Right renal cortex interstitium (tissue), 3 donors: ENCODE measurements at places on chromosomes 12 and 14.

DNA sequence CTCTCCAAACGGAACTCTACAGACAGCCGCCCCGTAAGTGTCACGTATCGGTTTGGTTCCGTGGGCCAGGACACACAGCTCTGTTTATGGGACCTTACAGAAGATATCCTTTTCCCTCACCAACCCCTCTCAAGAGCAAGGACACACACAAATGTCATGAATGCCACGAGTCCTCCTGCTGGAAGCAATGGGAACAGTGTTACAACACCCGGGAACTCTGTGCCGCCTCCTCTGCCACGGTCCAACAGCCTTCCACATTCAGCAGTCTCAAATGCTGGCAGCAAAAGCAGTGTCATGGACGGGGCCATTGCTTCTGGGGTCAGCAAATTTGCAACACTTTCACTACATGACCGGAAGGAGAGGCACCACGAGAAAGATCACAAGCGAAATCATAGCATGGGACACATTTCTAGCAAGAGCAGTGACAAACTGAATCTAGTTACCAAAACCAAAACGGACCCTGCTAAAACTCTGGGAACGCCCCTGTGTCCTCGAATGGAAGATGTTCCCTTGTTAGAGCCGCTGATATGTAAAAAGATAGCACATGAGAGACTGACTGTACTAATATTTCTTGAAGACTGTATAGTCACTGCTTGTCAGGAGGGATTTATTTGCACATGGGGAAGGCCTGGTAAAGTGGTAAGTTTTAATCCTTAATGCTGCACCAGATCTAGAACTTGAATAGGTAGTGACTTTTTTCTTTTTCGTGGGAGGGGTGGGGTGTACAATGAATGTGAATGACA, 69.7 kb downstream of the WDR20 start:
- no peak for DNase-seq

GRCh38 chr12:132285991-132286681, 43.3 kb downstream of the GALNT9 start:
- DNase-seq, result peak; percentile 83

- DNase-seq, result no peak
These were observed 21.8 kb downstream of the WNK1 start for GRCh38 chr12:774051-774614.

- DNase-seq, result no peak
These were observed 172.8 kb upstream of the PLEKHG7 start for GRCh38 chr12:92529944-92530343.

- no peak for DNase-seq
These were observed 4.4 kb upstream of the SDS start for GRCh38 chr12:113407931-113408600.

DNA sequence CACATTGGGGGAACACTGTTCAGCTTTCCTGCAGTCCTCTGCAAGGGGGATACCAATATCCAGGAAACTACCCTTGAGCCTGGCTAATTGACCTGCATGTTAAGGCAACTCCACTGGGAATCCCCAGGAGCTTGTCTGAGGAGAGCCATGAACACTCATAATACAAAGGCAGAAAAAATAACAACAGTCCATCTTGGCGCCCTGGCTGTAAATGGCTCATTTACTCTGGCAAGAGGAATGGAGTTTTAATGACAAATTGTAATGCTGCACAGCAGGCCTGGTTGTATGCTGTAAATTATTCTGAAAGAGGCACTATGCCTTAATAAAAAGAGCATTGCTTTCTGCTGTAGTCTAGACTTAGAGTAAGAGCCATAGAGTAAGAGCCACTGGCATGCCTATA, 58.3 kb downstream of the SLC8A3 start:
- DNase-seq, result peak; percentile 4

DNA sequence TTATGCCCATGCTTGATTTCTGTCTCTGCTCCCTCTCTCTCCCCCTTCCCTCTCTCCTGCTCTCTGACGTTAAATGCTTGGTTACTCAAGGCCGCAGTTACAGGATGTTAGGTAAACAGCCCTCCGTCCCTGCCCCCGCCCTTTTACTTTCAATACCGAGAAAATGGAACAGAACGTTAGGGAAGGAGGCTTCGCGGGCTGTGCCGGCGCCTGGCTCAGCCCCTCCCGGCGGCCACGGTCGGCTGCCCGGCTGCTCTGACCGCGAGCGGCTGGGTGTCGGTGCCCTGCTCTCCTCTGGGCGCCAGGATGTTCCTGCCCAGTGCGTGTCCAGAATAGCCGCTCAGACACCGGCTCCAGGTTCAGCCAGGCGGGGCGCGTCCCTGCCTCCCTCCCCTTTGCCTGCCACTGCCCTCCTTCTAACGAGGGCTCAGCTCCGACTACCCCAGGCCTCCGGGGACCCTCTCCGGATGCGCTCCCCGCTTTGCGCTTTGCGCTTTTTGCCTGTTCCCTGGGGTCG, 166.1 kb downstream of the ADCK1 start:
- DNase-seq, result peak; percentile 64

DNA sequence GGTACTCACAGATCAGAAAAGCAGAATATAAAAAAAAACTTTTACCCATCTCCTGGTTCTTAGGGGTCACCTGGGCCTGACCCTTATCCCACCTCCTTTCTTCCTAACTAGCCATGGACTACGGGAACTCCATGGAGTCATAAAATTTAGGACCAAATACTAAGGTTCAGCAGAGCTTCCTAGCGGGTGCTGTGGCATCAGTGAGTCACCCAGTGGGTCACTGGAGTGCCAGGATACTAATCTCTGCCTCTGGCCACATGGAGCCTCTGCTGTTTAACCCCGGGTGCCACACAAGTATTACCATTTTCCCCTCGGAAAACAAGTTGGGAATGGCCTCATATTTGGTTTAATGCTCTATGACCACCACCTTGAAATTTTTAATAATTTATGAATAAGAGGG, 6.9 kb downstream of the ZBTB39 start:
- no peak for DNase-seq
